ENCODE measurements at places on chromosomes 1 and 21.
A peak's percentile ranks its signal among the peaks of the same experiment; 100 is the strongest.

DNA sequence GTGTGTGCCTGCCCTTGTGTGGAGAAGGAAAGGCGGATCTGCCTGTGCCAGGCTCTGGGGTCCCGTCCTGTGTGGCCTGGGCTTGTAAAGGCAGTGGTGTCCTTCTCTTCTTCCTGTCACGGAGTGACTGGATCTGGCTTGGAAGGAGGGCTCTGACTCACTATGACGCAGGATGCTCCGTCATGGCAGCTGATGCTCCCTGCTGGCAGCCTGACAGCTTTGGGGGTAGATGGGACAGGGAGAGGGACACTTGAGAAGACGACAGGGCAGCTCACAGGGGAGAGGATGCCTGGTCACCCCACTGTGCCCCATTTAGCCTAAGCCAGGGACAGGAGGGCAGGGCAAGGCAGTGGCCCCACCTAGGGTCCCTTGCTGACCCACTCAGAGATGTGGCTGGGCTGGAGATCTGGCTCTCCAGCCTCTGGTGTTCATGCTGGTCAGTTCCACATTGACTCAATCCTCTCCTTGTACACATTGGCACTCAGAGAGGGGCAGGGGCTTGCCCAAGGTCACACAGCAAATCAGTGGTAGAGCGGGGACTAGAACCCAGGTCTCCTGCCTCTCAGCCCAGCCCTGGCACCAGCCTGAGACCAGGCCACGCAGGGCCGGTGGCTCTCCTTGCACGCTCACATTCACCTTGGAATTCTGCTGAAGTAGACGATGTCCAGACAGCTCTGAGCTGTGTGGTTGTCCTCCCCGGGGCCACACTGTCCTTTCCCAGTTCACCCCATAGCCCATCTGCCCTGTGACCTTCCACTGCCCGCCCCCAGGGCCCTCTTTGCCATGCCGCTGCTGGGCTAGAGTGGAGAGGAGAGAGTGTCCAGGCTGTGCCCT, 2.8 kb upstream of the FAM131C start:
- DNase-seq, result no peak

DNA sequence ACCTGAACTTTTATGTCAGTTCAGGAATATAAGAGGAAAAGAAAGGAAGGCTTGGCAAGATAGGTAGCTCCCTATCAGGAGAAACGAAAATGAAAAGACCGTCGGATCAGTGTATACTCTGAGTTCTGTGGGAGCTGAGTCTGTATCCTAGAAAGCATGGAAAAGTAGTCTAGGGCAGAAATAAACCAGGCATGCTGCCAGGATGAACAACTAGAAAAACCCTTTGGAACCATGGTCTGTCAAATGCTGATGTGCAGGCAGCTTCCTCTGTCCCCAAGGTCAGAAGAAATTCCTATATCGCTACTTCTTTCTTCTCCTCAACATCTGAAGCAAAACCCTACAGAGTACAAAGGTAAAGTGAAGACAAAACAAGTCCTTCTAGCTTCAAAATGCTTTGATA, 268.8 kb downstream of the ST6GALNAC3 start:
- no peak for DNase-seq

- DNase-seq, result no peak
Measured at GRCh38 chr1:163747261-163747660, 425.5 kb downstream of the NUF2 start.

DNA sequence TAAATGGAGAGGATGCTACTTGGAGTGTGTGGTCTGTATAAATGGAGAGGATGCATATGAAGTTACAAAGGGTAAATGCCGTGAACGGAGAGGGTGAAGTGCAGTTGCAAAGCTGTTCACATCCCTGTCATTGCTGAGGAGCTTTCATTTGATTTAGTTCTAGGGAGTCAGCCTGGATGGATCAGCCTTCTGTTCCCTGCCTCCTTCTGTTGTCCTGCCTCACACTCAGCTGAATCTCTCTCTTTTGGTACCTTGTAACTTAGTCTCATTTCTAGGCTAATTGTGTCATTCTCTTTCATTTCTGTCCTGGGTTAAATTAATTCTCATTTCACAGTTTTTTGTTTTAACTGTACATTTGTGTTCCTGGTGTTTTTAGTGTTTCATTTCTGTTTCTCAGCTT, 133.2 kb upstream of the COL6A1 start:
- DNase-seq, result no peak

- no peak for DNase-seq
Measured at GRCh38 chr1:57124170-57124569, 158.4 kb upstream of the C8B start.

- no peak for DNase-seq
Measured at GRCh38 chr21:34874684-34875513, 174.2 kb downstream of the RUNX1 start.

GRCh38 chr1:31345635-31346034, 27.2 kb downstream of the FABP3 start:
- DNase-seq, result no peak

DNA sequence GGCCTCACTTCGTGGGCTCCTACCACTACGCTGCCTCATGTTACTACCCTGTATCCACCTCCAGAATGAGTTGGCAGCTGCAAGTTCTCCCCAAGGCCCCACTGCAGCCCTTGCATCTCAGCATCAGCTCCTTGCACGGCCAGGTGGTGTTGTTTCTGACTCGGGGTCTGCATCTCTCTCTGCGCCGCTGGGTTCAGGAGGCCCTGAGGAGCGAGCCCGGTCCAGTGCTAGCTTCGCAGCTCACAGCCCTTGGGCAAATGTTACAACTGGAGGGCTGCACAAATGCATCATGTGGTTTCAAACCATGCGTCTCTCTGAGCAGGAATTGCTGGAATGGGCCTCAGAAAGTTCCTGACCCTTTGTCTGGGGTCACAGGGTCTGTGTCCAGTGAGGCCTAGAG, 3.2 kb upstream of the CLDN14 start:
- DNase-seq, result no peak

DNA sequence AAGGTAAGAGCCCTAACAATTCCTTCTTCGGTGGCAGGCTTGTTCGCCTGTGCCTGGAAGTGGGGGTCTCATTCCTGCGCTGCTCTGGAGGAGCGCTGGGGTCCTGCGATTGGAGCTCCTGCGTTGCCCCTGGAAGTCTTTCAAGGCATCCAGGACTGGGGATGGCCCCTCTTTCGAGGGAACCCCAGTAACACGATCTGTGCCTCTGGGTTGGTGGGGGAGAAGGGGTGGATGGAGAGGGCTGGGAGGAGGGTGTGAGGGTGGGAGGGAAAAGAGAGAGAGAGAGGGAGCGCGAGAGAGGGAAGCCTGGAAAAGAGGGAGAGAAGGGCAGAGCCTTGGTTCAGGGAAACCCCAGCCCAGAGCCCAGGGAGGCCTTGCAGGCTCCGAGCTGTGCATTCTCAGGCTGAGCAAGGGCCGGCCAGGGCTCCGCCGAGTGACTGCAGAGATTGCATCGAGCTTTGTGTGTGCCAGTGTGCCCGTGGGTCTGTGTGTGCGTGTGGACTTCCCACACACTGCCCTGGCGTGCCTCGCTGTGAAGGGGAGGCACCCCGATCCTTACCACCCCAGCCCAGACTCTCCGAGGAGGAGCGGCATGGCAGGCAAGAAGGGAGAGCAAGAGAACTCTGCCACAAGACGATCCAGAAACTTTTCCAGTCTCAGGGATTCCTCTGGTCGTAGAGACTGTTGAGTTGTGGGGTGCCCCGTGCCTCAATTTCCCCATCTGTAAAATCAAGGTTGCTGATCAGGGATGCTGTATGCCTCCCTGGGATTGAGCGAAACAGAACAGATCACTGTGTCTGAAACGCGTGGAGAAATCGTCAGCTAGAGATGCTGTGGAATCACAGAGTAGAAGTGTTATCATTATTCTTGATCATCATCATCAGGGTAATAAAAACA, 619 bp downstream of the BCL9 start:
- DNase-seq, result peak; percentile 34

GRCh38 chr1:225999912-226000337, 782 bp upstream of the SDE2 start:
- no peak for DNase-seq

DNA sequence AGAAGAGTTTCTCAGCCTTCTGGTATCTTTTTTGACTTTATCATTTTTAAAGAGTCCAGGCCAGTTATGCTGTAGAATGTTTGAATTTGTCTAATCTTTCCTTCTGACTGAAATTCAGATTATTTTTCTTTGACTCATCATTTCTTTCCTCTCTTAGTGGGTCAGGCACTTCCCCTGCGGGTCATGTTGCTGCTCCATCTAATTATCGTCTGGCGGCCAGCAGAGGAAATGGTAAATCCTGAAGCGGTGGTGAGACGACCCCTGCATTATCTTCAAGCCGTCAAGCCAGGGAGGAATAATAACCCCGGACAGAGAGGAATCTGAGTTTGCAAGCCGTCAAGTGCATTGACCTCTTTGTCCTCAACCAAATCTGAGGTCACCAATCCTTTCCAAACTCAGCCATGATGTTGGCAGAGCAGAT, 102.1 kb downstream of the ADSS2 start:
- DNase-seq, result no peak

- no peak for DNase-seq
Measured at GRCh38 chr1:221793439-221794078, 51.7 kb upstream of the DUSP10 start.

GRCh38 chr1:47688461-47689296, 250.8 kb downstream of the FOXD2 start:
- DNase-seq, result no peak

DNA sequence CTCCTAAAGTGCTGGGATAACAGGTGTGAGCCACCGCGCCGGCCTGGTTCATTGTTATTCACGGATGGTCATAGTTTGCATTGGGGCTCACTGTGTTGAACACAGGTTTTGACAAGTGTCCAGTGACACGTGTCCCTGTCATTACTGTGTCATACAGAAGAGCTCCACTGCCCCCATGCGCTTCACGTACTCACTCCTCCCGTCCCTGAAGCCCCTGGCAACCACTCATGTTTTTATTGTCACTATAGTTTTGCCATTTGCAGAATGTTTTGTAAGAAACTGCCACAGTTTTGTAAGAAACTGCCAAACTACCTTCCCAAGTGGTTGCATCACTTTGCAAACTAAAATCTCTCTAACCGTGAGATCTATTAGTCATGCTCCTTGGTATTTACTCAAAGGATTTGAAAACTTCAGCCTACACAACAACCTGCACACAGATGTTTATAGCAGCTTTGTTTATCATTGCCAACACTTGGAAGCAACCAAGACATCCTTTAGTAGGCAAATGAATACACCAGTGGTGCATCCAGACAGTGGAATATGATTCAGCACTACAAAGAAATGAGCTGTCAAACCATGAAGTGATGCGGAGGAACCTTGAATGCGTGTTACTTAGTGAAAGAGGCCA, 163.2 kb upstream of the COL6A1 start:
- no peak for DNase-seq

- DNase-seq, result no peak
Measured at GRCh38 chr1:177585302-177586220, 384.3 kb downstream of the SEC16B start.

- no peak for DNase-seq
Measured at GRCh38 chr1:235791532-235792060, 75.1 kb downstream of the LYST start.

- DNase-seq, result no peak
Measured at GRCh38 chr1:8813991-8814390, 3.4 kb downstream of the RERE start.

- no peak for DNase-seq
Measured at GRCh38 chr1:85022700-85023099, 25.6 kb downstream of the MCOLN3 start.

DNA sequence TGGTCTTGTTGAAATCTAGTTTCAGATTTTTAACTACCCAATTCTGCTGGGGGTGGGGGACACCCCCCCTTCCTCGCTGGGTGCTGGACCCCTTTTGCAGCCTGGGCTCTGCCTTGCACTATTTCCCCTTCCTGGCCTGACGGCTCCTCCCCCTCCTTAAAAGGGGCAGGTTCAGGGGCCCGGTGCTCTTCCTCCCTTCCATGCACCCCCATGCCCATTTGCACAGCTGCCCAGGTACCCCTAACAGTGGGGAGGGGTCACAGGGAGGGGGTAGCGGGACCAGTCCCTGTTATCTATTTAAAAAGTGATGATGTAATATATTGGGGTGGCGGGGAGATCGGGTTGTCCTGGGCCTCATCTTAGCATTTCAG, 15.3 kb downstream of the ZBTB7B start:
- no peak for DNase-seq

DNA sequence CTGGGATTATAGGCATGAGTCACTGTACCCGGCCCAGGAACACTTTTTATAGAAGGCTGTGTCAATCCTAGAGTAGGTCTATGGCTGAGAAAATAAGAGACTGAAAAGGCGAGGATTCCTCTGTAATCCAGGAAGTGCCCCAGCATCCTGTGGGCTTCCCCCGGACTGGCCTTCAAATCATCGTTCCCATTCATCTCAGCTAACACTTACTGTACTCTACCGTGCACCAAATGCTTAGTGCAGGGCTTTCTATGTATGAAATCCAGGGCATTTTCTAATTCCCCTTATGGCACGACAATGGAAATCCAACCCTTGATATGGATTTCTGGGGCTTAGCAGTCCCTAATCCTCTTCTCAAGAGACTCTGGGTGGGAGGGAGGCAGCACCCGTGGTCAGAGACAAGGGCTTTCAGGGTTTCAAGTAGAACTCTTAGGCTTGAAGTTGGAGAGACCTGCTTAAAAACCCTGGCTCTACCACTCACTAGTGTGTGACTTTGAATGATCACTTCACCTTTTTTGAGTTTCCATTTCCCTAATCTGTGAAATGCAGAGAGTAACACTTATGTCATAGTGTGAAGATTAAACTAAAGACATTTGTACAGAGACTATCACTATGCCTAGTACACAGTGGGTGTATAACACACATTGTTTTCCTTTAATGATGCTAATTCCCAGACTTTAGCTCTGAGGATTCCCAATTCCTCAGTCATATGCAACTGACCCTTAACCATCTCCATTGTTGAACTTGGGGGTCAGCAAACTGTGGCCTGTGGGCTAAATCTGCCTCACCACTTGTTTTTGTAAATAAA, 20.3 kb downstream of the MECR start:
- no peak for DNase-seq

GRCh38 chr21:18384771-18385170, 18.8 kb downstream of the TMPRSS15 start:
- no peak for DNase-seq

DNA sequence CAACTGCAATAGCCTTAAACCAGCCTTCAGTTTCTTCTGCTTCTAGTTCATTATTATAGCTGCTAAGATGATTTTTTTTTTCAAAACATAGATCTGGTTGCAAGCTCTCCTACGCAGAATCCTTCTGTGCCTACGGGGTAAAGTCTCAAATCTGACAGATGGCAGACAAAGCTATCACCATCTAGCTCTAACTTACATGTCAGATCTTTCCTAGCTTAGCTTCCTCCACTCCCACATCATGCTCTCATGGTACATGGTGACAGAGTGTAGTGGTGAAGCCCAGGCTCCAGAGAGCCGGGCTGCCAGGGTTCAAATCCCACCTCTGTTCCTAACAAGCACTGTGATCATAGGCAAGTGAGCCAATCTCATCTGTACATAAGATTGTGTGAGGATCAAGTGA, 24.2 kb upstream of the GUCA2B start:
- no peak for DNase-seq

GRCh38 chr21:29549614-29550013, 250.9 kb downstream of the BACH1 start:
- no peak for DNase-seq
